Hematopoietic multipotent progenitor cell (in vitro differentiated cells): ENCODE measurements at places on chromosomes 5 and 9. TPM values are rescaled to one million over a fixed set of nuclear protein-coding genes. Genes with fewer than 3 reads are reported as not detected.

SLC36A2 gene
- total RNA-seq = under 0.01 TPM

DNA sequence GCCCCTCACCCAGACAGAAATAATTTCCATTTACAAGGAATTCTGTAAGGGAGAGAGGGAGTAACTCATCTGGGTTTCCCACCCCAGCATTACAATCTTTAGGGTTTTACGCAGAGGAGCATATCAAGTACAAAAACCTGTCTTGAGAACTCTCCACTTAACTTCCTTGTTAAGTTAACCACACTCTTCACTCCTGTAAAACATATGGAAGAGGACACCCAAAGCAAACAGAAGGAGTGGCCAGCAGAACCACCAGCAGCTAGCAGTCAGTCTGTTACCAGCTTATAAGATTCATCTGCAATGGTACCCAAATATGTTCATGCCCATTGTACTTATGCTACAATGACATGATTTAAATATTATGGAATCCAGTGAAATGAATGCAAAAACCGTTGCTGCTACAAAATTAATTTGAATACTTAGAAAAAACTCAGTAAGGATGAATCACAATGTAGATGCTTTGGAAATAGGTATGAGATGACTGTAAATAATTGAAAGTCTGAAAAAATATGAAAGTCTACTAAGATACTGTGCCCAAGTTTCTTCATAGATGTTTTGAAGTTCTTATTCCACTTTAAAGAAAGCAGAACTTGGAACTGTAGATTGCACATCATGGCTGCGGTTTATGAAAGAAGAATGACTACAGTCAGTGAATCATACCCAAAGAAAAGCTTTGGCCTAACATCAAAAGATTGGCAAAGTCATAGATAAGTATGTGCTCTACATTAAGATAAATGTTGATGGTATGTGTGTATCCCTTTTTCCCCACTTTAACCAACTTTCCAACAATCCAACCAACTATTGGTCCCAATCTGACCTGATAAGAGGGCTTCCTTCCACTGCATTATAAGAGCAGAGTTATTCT lies 233.6 kb downstream of the ACTL7B start:
- DNase-seq = no peak

THBS4 gene
- under 0.01 TPM for total RNA-seq

FBP2 gene
- total RNA-seq = not detected

- DNase-seq = no peak
These were observed 8.8 kb downstream of the FAM13B start for GRCh38 chr5:138024117-138024516.

DNA sequence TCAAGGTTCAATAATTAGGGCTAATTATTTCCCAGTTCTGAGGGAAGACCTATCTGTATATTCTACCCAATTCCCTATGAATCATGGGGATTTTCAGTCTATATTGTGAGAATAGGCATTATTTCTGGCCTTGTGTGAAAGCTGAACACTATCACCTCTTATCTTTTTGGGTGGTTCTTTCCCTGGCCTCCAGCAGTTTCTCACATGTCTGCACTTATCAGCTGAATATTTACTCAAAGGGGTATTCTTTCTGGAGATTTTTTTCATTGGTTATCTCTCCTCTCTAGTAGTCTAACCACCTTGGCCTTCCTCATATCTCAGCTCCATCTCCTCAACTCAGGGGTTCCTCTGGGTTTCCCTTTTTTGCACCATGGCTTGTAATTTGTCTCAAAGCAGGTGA lies 64.9 kb upstream of the LIFR start:
- DNase-seq = no peak
